ENCODE measurements at places on chromosomes 2 and 18. TPM values are rescaled to one million over a fixed set of nuclear protein-coding genes. Genes with fewer than 3 reads are reported as not detected.

GRCh38 chr18:7248877-7249276 is 18.0 kb downstream of the LRRC30 start:
- no peak for DNase-seq

DNA sequence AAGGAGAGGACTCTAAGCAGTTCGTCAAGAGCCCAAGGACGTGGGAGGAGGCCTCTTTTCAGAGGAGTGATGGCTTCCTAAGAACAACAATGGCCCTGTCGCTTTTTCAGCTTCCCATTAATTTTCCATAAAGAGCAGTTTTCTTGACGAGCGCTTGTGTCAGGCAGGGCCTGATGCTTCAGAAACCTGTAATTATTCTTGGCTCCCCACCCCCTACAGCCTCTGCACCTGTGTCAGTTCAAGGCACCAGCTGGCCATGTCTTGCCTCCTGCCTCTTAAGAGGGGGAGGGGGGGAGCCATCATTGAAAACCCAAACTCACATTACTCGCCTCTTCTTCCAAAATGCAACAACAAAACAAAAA is 32.3 kb downstream of the KLF7 start:
- no peak for DNase-seq

Gene FAP
- total RNA-seq: not detected

GRCh38 chr2:76984359-76984758 is 537.8 kb downstream of the LRRTM4 start:
- no peak for DNase-seq

Gene CFC1B
- total RNA-seq: not detected
